ENCODE measurements at places on chromosomes 6 and 20.

- no peak for DNase-seq
Observed at GRCh38 chr6:119174879-119175817, 96.7 kb upstream of the FAM184A start.

DNA sequence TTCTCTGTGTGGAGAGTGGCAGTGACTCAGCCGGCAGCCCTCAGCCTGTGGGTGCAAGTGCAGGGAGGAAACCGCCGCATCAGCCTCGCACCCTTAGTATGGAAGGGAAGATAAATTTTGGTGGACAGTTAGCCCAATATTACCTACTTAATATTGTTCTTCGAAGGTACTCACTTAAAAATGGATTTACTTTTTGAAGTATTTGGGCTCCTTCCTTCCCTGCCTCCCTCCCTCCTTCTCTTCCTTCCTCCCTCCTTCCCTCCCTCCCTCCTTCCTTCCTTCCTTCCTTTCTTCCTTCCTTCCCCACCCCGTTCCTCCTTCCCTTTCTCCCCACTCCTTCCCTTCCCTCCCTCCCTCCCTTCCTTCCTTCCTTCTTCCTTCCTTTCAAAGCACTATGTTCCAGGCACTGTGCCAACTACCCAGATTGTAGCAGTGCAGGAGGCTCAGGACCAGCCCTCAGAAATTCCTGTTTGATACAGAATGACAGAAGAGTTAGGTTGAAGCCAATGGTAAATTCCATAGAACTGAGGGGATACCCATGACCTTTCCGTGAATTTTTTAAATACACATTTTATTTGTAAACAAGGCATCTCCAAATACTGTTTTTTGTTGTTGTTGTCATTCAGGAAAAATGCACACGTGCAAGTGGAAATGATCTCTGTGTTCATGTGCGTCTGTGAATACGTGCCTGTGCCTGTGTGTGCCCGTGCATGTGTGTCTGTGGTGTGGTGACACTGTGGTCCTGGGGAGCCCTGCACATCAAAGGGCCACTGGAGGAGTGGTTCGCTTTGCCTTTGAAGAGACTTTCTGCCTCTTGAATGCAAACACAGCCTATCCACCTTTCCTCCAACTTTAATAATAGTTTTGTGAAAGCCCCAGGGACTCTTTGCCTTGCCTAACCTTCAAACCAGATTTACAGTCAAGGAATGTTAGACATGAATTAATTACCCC is 141.7 kb downstream of the EDN3 start:
- DNase-seq = no peak

- peak; percentile 50 for DNase-seq
Observed at GRCh38 chr20:38883081-38883980, 42.9 kb upstream of the FAM83D start.

DNA sequence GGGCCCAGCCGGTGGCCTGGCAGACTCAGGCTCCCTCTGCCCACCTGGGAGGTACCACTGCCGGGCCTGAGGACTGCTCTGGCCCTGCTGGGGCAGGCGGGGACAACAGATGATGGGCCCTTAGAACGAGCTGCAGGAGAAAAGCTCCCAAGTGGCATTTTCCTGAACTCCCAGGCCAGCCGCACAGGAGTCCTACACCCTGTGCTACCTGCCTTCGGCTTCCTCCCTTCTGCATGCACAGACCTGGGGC is 41.3 kb downstream of the DSTN start:
- peak; percentile 24 for DNase-seq

DNA sequence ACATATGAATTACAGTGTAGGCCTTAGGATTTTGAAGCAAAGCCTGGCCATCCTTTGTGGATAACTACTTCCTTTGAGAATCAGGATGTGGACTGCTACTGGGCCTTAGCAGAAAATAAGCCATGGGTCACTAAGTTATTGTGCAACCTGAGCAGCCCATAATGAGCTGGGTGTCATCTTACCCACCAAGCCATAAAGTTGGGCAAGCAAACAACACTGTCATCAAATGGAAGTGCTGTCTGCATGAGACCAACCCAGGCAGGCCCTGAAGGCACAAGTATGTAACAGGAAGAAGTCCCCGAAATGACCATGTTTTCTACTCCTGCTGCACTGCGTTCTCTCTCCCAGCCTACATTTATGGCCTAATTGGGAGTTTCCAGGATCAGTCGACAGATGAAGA is 205.6 kb upstream of the GGTLC1 start:
- no peak for DNase-seq

- DNase-seq = no peak
Observed at GRCh38 chr6:152697634-152698033, at the start of gene MYCT1. TSS of gene MYCT1 (plus strand) at chr6:152697897. CDS start at chr6:152697903, 6 bp downstream.

DNA sequence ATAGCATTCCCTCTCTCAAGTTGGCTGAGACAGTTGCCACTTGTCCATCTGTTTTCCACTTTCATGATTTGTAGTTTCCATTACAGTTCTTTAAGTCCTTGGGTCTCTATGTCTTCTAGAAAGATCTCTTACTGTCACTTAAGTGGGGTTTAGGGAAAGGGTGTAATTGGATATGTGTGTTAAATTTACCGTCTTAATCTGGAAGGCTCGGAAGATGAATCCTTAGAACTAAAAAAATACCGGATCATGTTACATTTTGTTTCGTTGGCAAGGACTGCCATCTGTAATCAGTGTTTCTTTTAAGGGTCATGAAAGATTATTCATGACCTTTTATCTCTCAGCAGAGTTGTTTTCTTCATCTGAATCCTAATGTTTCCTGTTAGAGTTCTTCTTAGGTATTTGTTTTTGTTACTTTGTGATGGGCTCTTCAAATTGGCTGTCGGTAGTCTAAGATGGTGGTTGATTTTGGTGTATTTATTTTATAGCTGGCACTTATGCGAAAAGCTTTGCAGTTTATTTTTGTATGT is 21.8 kb upstream of the BTBD3 start:
- DNase-seq = no peak

GRCh38 chr6:31597006-31597405 is 4.2 kb upstream of the NCR3 start:
- no peak for DNase-seq

- no peak for DNase-seq
Observed at GRCh38 chr20:19769507-19769906, 11.4 kb downstream of the RIN2 start.

DNA sequence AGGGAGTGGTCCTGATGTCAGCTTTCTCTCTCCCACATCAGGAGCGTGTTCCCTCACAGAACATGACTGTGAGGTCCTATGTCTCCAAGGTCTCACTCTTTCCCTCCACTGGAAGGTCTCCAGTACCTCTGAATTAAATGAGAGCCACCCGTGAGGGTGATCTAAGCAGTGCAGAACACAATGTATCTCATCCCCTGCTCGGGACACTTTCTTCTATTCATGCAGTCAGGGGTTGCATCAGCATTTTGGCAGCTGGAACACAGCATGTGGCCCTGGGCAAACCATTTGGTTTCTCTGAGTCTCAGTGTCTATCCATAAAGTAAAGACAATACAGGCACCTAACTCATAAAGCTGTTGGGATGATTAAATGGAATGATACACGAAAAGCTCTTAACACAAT is 34.2 kb downstream of the MAFB start:
- peak; percentile 55 for DNase-seq

DNA sequence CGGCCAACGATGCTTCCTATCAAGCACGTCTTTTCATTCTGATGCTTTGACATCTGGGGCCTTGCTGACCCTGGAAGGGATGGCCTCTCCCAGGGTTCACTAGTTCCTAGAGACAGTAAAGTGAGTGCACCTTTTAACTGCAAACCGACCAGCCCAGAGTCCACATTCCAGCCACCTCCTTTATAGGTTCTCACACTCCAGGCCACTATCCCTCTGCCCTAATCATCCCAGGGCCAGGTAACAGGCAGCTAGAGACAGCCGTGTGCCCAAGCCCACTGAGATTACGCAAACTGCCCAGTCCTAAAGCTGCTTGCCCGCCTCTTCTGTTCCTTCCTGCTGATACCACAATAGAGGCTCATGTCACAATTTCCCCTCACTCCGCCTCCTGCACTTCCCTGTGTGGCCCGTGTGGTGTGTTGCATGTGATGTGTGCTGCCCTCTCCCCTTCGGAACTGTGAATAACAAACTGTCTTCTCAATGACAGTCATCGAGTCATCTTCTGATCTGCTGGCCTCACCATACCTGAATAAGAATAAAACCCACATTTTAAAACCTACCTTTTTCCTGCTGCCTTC is 123.7 kb upstream of the EXOC2 start:
- no peak for DNase-seq

DNA sequence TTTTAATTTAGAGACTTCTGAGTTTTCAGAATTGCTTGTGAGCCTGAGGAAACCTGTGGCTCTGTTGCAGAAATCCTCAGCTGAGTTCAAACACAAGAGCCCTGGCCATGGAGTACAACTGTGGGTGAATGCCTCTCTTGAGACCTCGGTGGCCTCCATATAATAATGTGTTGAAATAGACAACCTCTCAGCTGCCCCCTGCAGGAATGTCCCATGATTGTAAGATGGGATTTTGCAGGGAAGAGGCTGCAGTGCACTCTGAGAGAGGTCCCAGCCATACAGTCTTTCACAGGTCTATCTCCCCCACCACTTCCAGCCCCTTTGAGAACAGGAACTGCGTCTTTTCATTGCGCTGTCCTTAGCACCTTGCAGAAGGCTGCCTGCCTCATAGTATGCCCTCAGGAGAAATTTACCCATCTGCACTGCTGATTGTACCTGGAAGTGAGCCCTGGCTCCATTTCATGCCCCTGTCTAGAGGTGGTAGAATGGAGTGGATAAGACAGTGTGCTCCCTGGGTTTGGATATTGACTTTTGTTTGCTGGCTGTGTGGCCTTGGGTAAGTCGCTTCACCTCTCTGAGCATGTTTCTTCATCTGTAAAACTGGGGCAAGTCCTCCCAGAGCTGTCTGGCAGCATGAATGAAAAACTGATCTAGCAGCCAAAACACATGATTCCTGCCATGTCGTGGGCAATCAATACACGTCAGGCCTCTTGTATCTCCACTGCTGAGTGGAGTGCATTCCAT is 16.8 kb upstream of the CDH22 start:
- no peak for DNase-seq

DNA sequence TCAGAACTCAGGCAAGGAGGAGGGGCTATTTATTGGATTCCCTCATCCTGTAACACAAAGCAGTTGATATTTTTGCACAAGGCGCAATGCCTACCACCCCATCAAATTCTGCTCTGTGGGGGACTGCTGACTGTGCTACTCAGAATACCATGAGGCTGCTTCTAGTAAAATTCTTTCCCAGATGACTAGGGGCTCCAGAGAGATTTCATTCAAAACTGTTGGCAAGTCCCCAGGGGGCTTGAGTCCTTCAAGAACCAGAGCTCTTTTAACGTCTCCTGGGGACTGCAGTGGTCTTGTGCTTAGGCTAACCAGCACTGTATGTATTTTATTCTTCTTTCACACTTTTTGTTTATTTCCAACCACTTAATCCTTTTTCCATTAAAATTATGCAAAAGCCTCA is 365.9 kb upstream of the AGPAT4 start:
- no peak for DNase-seq

- DNase-seq = no peak
Observed at GRCh38 chr6:158803733-158804143, 15.4 kb downstream of the EZR start.

DNA sequence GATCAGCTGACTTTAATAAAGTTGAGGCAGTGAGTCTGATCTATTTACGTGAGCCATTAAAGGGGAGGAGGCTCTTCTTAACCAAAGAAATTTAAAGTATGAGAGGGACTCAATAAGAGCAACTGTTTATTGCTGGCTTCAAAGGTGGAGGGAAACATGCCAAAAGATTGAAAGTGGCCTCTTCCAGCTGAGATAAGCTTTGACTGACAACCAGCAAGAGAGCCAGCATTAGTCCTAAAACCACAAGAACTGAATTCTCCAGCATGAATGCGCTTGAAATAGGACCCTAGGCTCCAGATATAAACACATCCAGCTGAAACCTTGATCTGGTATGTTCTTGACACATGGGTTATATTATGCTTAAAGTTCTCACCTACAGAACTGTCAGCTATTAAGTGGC is 123.1 kb upstream of the GJE1 start:
- no peak for DNase-seq

DNA sequence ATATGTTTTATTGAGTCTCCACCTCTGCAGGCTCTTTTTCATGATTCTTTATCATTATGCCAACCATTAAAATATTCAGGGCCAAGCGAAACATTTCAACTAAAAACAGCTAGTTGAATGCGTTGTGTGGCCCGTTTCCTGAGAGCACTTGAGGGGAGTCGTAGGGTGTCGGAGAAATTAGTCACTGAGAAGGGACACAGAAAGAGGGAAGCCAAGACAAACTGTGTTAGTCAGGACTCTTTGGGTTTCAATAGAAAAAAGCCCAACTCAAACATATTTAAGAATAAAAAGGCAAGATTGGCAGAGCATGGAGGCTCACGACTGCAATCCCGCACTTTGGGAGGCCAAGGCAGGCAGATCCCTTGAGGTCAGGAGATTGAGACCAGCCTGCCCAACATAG is 58.9 kb downstream of the MAFB start:
- DNase-seq = no peak

DNA sequence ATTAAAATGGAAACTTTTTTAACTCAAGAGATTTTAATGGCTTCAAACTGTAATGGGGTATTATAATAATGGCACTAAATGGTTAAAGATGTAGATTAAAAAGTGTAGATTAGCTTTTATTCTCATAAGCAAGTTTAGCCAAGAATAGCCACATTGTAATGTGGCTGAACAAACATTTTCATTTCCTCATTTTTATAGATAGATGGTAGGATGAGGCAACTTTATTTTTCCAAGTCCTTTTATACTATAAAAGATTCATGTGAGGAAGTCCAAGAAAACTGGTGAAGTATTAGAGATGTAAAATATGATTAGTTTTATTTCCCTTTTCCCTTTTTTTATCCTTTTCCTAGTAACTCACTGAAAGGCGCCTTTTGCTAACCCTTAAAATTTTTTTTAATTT is 88.8 kb downstream of the ATRN start:
- no peak for DNase-seq

DNA sequence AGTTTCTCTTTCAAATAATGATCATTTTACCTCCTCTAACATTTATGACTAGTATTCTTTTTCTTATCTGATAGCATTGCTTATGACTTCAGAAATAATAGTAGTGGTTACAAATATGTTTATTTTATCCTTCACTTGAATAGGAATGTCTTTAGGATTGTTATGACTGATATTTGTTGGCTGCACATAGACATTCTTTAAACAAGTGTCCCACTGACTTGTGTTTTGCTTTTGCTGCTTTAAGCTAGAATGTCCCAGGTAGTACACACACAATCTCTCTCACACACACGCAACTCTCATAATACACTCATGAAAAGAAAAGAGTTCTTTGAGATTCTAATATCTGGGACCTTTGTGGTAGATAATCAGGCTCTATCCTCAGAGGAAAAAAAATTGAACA is 21.6 kb downstream of the KIAA1586 start:
- DNase-seq = no peak

DNA sequence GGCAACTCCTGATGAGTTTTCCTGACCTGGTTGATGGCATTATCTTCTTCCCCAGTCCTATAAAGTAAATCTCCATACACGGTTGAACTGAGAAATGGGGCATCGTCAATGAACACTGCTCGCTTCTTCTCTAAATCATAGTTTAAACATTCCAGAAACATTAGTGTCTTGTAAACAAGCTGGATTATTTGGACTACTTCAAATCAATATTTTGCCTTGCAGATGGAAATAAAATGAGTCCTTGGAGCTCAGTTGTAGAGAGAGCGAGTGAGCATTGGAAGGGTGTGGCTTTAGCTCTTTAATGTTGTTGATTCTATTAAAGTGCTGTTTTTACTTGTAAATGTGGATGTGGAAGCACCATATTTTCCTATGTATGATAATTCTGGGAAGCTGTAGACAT is 18.4 kb downstream of the C6orf89 start:
- no peak for DNase-seq

- DNase-seq = no peak
Observed at GRCh38 chr6:12266571-12266970, 23.6 kb upstream of the EDN1 start.
